Activated CD4-positive, alpha-beta memory T cell treated with anti-CD3 and anti-CD28 coated beads, Interleukin-2, amount 10 ng/mL, durations not matched to agents 7 days and 5 days (primary cell): ENCODE measurements at places on chromosomes 12 and 14. TPM values are rescaled to one million over a fixed set of nuclear protein-coding genes. Genes with fewer than 3 reads are reported as not detected.

Gene CLEC2A
- total RNA-seq = not detected

DNA sequence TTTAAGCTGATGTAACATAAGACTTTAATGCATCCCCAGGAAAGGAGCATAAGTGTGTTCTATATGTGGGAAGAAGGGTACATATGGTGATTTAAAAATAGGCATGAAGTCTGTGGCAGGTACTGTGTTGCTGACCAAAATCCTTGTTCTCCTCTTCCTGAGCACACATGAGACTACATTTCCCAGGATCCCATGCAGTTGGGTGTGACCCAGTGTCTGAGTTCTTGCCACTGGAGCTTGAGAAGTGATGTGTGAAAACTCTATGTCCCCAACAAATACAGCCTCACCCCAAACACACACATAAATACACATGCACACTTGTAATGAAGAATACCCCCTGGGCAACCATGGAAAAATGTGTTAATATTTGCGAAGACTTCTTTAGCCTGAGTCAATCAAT, 8.5 kb upstream of the SMIM10L1 start:
- DNase-seq = no peak

Gene KLHL33
- 0.05 TPM for total RNA-seq

GRCh38 chr14:101499513-101499912, 61.8 kb upstream of the DIO3 start:
- DNase-seq = no peak

GRCh38 chr12:105223352-105223845, 12.6 kb downstream of the APPL2 start:
- DNase-seq = no peak

DNA sequence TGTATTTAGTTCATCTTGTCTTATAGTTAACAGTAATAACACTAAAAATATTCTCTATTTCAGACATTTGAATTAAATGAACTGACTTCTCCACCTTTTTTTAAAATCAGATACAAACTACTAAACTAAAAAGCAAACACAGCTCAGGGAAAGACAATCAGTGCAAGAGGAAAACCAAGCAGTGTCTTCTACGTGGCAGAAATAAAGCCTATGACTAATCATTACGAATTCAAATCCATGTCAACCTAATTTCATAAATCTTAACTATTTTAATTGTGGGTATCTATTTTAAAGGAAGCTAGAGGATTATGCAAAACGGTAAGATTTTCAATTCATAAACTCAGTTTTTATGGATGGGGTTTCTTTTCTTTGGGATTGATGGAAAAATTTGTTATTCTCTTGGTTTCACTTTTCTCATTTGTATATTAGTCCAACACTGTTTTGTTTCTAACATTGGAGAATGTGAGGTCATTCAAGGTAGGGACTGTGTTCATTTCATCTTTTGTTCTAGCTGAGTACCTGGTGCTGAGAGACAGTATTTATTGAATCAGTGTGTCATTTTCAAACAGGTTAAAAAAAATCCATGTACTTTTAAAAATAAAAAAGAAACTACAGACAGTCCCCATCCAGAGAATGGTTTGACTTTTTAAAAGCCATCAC, 12.8 kb upstream of the PALS1 start:
- no peak for DNase-seq

Gene PTPN6
- 295 TPM for total RNA-seq

GRCh38 chr14:50619569-50620141, 48.5 kb downstream of the SAV1 start:
- no peak for DNase-seq

DNA sequence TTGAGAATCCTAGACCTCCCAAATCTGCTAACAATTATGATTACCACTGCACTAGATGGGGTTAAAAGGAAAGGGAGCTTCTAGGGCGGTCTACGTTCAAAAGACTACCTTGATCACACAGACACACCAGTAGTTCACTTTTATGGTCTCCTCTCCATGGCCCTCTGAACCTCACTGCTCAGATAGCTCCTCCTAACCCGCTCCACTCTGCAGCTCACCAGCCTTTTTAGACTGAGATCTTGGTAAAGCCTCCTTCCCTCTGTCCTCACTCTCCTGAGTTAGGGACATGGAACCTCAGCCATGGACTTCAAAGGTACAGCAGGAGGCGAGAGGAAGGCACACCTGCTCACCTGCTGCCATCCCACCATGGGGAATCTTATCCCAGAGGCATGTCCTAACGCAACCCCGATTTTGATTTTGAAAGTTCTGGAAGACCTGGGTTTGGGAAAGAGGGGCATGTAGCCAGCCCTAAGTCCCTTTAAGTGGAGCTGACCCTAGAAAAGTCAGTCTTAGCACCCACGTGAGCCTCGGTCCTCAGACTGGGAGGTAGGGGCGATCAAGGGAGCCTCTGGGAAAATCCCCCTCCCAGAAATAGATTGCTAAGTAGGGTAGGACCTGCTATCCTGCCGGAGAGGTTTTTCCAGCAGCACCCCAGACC, 1.3 kb downstream of the ZNF219 start:
- DNase-seq = no peak

Gene POTEM
- not detected for total RNA-seq

Gene TAS2R43
- 0.63 TPM for total RNA-seq

GRCh38 chr12:105427883-105428282, 97.4 kb downstream of the C12orf75 start:
- no peak for DNase-seq

GRCh38 chr14:87696485-87696884, 296.5 kb downstream of the GALC start:
- DNase-seq = no peak

Gene CEP170B
- total RNA-seq = 3.0 TPM

DNA sequence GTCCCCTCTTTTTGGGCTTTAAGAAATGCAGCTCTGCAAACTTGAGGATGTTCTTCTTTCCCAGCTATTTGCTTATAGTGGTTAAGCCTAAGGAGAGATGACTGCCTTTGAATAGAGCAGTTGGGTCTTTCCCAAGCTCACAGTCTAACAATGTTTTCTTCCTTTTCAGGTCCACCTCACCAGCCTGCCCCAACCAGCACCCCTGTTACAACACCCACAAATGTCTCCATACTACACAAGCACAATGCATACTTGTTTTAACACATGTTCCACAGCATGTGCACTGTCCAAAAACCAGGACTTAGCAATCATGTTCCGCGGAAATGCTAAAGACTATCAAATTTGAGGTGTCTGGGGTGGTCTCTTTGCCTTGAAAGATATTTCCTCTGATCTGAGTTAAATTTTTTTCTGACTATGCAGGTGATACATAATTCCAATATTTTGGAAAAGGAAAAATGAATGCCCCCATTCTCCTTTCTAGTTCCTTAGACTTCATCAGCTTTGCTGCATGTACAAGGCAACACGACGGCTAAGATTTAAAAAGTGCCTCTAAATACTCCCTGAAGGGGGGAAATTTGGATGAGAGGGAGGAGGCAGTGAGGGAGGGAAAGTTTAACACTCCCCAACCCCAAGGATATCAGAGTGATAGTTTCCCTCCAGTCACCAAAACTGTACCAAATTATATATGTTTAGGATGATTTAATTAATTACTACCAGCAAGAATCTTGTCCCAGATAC, 6.6 kb upstream of the HOXC13 start:
- DNase-seq = no peak

- DNase-seq = peak; percentile 35
Measured at GRCh38 chr12:116194935-116195431, 82.5 kb downstream of the MED13L start.

GRCh38 chr12:125186471-125187147, 121.4 kb downstream of the AACS start:
- DNase-seq = no peak

DNA sequence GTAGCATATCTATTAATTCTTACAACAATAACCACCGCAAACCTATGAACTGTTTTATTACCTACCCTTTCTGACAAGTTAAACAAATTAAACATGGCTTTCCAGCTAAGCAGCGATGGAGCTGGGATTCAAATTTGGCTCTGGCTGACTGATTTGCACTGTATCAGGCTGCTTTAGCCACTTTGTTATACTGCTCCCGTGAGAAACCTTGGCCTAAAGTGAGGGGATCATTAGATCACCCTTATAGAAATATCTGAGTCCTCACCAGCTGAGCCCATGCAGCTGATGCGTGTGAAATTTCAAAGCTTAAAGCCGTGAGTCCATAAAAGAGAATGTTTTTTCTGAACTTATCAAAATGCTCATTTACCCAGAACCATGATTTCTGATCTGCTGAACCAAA, 8.1 kb upstream of the GPHB5 start:
- no peak for DNase-seq

Gene MMP19
- total RNA-seq = not detected

DNA sequence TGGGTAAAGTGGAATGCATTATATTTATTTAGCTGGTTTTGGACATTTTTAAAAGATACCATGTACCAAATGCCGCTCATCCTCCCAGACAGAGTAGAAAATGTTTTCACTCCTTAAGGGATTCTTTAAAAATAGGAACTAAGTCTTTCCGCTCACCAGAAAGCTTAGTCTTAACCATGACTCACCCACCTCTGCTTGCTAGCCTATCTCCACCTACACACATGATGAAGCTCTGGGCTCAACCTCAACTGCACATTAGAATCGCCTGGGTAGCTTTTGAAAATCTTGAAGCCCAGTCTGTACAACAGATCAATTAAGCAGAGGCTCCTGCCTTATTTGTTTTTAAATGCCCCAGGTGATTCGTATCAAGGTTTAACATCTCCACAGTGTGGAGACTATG, 260.5 kb downstream of the NEDD1 start:
- no peak for DNase-seq

- no peak for DNase-seq
Measured at GRCh38 chr12:116583129-116583694, 24.0 kb downstream of the MAP1LC3B2 start.
